ENCODE measurements at places on chromosomes 12 and 14. TPM values are rescaled to one million over a fixed set of nuclear protein-coding genes. Genes with fewer than 3 reads are reported as not detected.

The PTPRB gene
- 9.9 TPM for total RNA-seq

The AGAP2 gene
- 0.33 TPM for total RNA-seq

The KRT71 gene
- not detected for total RNA-seq

The PRH2 gene
- total RNA-seq = not detected

The C1R gene
- total RNA-seq = 113 TPM

The NRXN3 gene
- total RNA-seq = 2.3 TPM

The AICDA gene
- total RNA-seq = not detected

The DHH gene
- total RNA-seq = not detected

The ESRRB gene
- not detected for total RNA-seq

The SERPINA3 gene
- total RNA-seq = 1,783 TPM

The NTN4 gene
- 47.7 TPM for total RNA-seq

The PPFIA2 gene
- total RNA-seq = not detected

The ACRBP gene
- total RNA-seq = 5.9 TPM

The WNT1 gene
- total RNA-seq = not detected

The FAM181A gene
- total RNA-seq = not detected
